ENCODE measurements at places on chromosomes 1 and 21.

DNA sequence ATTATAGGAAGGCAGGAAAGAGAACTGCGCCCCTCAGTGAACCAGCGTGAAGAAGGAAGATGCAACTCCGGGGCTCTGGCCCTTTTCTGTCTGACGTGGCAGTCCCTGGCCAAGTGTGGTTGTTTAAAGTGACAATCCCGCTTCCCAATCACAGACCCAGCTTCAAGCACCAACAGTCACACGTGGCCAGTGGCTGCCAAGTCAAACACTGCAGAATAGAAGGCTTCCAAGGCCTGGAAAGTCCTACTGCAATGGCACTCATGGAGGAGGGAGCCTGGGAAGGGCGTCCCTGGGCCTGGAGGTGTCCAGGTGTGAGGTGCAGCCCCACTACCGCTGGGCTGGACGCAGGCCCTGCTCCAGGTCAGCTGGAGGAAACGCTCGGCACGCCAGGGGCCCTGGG lies 143.8 kb downstream of the CASZ1 start:
- no peak for DNase-seq

DNA sequence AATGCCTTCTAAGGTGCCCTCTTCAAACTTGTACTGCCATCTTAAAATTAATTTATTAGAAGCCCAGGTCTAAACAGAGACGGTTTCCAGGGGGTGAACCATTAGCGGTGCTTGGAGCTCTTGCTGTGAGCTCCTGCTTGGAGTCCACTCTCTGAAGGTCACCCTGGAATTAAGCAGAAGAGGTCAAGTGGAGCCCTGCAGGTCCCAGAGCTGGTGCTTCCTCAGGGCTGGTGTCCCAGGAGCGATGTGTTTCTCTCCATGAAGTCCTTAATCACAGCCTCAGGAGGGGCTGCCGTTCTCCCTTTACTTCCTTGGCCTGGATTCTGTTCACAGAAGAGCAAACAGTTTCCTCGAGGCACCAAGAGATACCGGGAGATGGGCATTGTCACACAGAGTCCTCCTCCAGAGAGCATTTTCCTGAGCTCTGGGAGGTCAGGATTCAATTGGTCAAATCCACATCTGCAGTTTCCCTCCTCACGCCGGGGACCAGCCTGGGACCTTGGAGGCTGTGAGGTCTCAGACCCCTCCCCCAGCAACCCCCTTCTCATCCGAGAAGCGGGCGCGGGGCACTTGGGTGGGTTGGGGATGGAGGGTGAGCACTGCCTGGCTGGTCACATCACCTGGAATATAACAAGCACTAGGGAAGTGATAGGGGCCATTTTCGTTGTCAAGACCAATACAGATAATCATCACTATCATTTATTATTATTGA lies 310.4 kb downstream of the AJAP1 start:
- no peak for DNase-seq

DNA sequence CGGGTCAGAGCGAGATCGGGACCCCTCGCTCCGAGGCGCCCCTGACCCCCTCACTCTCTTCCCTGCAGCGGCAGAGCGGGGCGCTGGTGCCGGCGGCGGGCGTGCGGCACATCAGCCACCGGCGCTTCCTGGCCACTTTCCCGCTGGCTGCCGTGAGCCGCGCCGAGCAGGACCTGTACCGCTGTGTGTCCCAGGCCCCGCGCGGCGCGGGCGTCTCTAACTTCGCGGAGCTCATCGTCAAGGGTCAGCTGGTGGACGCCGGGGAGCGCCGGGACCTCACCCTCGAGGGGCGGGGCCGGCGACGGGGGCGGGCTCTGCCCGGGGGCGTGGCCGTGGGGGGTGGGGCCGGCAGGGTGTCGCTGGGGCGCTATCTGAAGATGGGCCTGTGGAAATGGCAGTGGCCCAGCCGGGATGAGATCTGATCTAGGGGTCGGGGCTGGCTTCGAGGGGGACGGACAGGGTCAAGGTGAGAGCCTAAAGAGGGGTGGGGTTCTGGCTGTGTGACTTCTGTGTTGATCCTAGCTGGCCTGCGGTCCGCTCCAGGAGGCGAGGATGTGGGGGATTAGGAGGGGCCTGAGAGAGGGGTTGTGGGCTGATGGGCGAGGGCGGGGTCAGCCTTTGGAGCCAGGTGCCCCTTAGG lies 23.6 kb downstream of the PTPRU start:
- peak; percentile 50 for DNase-seq

- no peak for DNase-seq
These were observed 51.8 kb upstream of the ZSWIM5 start for GRCh38 chr1:45258059-45258650.

GRCh38 chr1:5125208-5125607 lies 470.8 kb downstream of the AJAP1 start:
- no peak for DNase-seq

GRCh38 chr1:115596080-115596780 lies 45.5 kb upstream of the VANGL1 start:
- DNase-seq = no peak

- DNase-seq = no peak
These were observed 24.4 kb downstream of the PLXNA2 start for GRCh38 chr1:208219659-208220282.

DNA sequence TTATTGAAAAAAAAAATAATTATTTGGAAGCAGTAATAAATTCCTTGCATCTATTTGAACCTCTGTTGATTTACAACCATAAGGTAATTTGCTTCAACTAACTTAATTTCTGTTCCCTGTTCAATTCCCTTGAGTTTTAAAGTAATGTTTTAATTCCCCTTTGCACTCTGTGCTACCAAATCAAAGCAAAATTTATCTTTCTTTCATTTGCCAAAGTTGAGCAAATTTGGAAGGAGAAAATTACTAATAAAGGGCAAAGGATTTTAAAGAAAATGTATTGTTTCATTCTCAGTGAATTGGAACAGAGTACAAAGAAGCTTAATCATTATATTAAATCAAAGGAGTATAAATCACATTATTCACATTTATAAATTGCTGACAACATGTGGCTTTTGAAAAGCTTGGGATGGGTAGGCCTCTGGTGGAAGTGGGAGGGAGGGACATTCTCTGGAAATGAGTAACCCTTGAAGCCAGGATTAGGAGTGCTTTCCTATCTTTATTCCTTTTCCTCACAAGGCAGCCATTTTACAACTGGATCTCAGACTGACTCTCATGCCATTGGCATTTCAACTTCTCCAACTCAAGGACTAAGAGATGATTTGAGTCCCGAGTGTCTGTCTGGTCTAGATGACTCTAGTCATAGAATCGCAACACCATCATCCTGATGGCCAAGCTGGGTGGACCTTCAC lies 331.6 kb upstream of the DUSP10 start:
- no peak for DNase-seq

DNA sequence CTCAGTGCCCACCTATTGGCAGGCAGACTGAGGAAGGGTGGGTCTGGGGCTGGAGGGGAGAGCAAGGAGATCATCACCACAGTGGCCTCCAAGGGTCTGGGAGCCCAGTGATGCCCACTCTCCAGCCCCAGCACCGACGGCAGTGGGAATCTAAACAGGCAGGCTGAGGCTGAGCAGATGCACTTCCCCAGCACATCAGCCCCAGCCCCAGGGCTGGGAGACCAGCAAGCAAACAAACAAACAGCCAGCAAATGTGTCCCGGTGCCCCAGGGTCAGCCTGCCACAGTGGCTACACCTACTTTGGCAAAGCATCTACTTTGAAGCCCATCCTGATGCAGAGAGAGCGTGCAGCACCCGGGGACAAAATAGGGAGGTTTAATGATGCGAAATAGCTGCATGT lies 216.3 kb upstream of the ZC3H12A start:
- DNase-seq = no peak

- DNase-seq = no peak
These were observed 7.6 kb upstream of the ATF3 start for GRCh38 chr1:212600980-212601379.

DNA sequence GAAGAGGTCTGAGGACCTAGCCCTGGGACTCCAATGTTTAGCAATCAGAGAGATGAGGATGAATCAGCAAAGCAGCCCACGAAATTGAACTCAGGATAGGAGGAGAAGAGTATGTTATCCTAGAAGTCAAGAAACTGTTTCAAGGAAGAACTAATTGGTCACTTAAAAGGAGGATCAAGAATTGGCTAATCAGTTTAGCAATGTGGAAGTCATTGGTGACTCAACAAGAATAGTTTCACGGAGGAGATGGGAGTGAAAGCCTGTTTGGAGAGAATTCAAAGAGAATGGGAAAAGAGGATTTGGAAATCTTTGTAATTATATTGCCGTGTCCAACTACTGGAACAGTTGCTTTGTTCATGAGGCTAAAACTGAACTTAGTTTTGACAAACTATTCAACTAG lies 7.4 kb downstream of the HMCN1 start:
- no peak for DNase-seq

GRCh38 chr1:187032316-187032981 lies 203.7 kb downstream of the PLA2G4A start:
- no peak for DNase-seq

DNA sequence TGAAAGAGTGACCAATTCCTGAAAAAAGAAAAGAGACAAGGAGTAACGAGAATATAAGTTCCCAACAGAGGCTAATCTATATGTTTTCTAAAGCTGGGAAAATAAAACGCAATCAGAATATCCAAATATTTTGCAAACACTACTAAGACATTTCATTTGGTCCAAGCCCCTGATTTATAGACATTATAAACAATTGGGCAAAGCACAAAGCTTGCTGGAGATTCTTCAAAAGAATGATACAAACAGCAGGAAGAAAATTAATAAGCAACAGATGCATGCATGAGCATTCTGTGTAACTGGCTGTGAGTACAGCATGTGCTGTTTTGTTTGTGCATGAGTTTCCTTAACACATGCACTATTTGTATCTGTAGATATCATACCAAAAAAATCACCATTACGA lies 552.9 kb downstream of the LTN1 start:
- DNase-seq = no peak

- DNase-seq = no peak
These were observed 3.7 kb upstream of the KLHDC9 start for GRCh38 chr1:161094481-161094880.

GRCh38 chr1:19079541-19080472 lies 123.3 kb upstream of the IFFO2 start:
- no peak for DNase-seq

- no peak for DNase-seq
These were observed 108.8 kb downstream of the UBR4 start for GRCh38 chr1:19101244-19101643.

DNA sequence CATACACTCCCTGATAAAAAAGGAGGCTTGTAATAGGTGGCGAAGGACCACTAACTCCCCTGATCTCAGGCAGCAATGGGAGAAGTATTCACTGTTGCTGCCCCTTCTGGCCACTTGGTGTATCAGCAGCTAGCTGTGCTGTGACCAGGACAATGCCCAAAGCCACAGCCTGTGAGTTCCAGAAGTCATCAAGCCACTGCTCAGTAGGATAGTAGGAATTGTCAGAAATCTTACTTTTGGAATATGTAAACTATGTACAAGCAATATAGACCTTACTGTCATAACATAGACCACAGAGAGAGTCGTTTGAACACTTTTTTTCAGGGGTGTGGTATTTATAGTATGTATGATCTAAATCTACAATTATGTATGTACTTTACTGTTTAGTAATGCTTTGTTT lies 248.3 kb upstream of the CAMK1G start:
- no peak for DNase-seq

DNA sequence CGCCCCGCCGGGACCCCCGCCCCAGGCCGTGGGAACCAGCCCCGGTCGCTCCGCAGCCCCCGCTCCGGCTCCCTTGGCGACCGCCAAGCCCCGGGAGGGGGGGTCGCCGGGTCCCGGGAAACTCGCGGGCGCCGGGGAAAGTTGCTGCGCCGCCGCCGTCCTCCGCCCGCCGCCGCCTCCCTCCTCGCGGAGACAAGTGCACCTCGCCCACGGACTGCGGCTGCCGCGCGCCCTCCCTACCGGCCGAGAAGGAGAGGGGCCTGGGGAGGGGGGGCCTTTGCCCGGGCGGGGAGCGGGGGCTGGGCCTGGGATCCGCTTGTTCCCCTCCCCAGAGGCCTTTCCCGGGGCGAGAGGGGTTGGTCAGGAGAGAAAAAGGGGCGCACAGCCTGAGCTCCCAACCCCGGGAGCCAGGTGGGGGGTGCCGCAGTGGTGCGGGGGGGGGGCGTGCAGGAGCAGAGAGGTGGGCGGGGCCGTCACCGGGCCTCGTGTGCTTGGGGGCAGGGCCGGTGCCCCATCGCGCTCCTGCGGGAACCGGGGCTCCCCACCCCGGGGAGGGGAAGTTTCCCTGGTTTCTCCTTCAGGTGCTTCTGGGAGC lies 592 bp downstream of the AGRN start:
- DNase-seq = no peak

GRCh38 chr1:7555391-7556185 lies 215.5 kb upstream of the VAMP3 start:
- DNase-seq = no peak
